NCI-H524 treated with DMSO at 0.1 percent for 48 hours (cell line): ENCODE measurements at places on chromosomes 2 and 18.

GRCh38 chr18:29711932-29712331 is 1330.6 kb downstream of the DSC3 start:
- DNase-seq = no peak

GRCh38 chr2:117717072-117717471 is 97.4 kb upstream of the DDX18 start:
- no peak for DNase-seq

DNA sequence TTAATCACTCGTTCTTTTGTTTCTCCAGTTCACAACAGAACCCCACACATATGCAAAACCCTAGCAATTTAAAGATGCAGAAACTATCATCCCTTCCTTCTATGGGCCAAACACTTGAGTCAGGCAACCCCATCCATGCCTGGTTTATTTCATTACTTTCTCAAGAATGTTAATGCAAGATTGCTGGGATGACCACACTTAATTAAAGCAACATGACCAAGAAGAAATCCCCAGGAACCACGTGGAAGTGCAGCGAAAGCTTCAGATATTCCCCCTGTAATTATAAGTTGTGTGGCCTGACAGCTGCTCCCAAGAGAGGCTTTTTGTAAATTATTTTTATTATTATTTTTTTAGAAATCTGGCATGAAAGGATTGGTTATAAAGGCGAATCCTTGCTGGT is 246.2 kb upstream of the ID2 start:
- DNase-seq = no peak

DNA sequence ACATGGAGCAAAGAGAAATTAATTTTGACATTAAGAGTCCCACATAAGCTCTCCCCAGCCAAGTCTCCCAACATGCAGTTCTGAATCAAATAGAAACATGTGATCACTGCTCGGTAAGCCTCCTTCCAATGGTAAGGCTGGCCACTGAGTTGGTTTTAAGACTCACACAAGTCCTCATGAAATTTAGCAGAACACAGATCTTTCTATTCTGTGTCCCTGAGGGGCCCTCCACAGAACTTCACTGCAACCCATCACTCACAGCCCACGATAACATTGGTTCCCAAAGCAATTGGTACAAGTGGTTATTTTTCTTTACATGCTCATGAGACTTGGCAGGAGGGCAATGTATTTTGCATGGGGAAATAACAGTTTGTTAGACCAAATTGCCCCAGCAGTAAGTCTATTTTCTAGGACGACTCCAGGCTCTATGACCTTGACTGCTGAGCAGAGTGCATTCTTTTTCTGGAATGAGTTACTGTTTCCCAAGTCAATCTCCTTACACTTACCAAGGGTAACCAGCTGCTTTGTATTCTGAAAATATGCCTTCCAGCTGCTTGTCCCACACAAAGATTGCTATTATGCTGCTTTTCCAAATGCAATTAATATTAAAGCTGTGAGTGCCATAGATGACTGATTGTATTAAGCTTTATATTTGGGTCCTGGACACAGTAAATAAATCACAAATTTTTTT is 142.3 kb upstream of the TANK start:
- DNase-seq = no peak

DNA sequence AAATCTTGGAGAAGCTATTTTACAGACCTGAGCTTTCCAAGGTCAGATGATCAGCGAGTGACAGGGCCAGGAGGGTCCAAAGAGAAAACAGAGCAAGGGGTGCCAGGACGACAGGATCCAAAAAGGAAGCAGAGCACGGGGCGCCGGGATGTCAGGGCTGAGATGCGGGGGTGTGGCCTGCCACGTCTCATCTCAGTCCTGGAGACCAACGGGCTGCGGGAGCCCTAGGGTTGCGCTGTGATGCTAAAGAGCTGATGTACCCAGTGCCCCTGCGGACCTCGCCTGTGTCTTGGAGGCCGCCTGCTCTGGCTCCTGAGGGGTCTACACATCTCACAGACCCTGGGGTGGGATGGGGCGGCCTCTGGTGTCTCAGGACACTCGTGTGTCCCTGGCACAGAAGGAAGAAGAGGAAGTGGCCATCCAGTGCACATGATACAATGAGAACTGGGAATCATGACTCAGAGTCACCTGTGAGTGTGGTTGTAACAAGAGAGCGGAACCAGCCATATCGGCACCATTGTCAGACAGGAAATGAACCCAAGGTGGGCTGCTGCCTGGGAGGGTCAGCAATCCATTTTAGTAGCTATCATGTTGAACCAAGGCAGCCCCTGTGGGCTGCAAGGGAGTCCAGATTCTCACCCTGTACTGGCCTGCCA is 97.8 kb downstream of the MYT1L start:
- no peak for DNase-seq

DNA sequence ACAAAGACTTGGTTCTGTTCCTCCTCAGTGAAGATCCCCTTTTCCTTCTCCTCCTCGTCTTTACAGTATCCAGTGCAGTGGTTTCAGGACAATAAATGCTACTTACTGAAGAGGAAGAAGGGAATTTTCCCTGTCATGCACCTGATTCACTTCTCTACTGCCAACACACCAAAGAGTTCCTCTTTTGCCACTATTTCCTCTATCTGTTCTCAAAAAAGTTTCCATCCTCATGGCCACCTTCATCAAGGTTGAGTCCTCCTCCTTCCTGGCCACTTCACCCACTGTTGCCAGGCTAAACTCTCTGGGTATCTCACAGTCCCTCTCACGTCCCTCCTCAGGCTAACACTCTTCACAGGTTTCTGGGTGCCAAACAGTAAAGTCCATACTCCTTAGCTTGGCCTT is 41.7 kb downstream of the PLEKHM3 start:
- no peak for DNase-seq

GRCh38 chr18:80034852-80035406 is 695 bp downstream of the RBFA start:
- DNase-seq = no peak

- no peak for DNase-seq
Observed at GRCh38 chr2:36432479-36432878, 76.9 kb downstream of the CRIM1 start.

DNA sequence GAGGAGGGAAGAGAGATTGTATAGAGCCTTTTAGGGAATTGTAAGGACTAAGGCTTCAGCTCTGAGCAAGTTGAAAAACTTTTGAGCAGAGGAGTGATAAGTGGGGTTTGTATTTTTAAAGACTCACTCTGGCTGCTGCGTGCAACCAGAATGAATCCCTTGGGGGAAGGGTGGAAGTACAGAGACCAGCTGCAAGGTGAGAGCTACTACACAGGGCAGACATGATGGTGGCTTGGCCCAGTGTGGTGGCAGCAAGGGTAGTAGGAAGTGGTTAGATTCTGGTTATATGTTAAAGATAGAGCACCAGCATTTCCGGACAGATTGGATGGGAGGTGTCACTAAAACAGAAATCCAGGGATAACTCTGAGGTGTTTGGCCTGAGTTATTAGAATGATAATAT is 10.1 kb upstream of the SESTD1 start:
- DNase-seq = no peak

DNA sequence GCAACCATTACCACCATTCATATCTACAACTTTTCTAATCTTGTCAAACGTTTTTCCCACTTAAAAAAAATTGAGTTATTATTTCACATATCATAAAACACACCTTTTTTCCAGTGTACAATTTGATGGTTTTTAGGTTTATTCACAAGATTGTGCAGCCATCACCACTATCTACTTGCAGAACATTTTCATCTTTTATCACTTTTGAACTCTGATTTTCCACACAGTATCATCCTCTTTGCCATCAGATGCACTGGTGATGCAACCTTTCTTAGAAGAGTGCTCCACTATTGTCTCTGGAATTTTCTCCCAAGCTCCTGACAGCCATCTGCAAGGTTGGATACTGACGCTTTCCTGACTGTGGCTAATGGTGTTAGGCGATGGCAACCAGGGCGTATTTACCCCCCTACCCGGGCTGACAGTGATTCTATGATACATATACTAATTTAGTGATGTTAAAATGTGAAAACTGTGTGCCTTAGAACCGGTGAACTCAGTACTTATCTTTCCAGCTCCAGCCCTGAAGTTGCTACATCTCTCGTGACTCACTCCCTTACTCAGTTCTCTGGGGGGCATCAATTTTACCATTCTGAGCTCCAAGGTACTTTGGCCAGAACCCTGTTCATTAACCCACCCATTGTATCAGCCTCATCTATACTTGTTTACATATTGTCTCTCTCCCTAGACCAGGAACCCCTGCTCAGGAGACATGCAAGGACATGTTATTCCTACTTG is 105.4 kb upstream of the SPRED2 start:
- no peak for DNase-seq

DNA sequence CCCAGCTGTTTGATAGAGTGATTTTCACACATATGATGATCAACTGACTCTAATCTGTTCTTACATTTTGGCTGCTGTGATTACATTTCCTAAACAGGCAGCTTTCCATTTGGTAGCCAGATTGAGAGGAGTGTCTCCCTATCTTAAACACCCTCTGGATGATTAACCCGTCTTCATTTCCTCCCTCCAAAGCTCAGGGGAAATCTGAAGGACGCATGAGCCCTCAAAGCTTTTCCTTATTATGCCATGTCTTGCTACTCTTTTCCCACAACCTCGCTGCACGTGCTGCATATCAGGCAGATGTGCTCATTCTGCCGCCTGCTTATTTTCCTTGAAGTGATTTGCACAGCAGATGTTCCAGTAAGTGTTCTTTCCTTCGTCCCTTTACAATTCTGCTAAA is 837.4 kb downstream of the LRRTM4 start:
- peak; percentile 92 for DNase-seq

GRCh38 chr18:22446911-22447310 is 29.2 kb upstream of the CTAGE1 start:
- no peak for DNase-seq

- DNase-seq = no peak
Observed at GRCh38 chr2:210862283-210863065, 306.1 kb downstream of the CPS1 start.

DNA sequence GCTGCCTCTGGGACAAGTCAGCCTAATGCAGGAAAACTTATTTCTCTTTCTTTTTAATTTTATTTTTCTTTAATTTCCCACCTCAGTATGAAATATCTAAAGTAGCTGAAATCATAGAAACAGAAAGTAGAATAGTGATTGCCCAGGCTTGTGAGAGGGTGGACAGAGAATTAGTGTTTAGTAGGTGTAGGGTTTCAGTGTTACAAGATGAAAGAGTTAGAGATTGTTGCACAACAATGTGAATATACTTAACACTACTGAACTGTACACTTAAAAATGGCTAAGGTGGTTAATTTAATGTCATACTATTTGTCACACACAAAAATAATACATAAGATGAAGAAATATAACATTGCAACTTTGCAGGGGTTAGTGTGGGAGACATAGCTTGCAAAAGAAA is 80.8 kb downstream of the NAT8 start:
- peak; percentile 5 for DNase-seq

DNA sequence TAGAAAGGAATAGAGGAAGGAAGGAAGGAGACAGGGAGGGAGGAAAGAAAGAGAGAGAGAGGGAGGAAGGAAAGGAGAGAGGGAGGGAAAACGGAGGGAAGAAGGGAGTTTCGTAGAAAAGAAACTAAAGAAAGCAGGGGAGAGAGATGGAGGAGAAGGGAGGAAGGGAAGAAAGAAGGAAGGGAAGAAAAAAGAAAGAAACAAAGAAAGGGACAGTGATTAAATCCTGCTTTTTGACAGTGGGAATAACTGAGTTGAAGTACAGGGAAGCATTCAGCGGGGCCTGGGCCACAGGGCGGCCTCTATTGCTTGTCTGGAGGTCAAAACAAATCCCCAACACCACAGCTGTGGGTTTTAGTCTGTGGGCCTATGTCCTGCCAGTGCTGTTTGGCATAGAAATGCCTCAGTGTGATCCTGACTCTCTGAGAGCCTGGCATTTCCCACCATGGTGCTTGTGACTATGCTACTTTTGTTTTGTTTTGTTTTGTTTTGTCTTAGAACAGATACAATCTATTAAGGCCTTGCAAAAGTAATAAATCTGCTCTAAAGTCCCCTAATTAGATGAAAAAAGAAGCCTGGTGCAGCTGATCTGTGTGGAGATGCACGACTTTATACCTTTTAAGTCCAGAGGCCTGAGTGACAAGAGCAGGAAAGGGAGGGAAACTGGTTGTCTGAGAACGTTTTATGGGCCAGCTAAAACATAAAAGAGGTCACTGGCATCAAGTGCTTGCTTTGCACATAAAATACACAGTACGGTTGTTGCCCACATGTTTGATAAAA is 40.0 kb downstream of the IL1RL2 start:
- no peak for DNase-seq

DNA sequence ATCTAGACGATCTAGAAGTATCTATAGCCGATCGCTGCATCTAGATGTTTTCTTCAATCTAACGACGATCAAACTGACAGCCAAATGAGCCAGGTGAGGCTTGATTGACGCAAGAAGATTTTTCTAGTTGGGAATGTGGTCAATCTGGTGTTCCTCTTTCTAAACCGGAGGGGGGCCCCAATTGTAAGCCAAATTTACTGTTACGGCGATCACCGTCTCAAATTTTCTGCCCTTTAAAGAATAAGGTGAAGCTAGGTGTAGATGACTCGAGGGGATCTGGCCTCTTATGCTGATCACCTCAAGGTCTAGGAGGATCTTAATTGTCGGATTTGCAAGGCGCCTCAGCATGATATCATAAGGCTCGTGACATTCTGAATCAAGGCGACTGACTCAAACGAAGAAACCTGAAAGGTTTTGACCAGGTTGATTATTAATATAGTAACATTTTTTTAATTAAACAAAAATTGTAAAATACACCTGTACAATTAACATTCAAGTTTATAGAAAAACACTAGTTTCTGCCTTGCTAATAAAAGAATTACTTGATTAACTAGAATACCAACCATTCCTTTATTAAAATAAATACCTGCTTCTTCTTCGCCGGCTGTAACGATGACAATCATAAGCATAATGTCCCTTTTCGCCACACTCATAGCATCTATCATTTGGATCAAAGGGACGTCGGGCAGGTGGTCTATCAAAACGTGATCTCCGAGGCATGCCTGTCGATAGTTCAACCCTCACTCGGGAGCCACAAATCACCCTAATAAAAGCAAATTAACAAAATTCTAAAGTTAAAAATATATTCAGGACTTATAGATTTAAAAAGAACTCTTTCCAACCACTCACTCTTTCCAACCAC is 2.0 kb downstream of the SRSF7 start:
- DNase-seq = no peak
